LHCN-M2 (cell line): ENCODE measurements at places on chromosomes 12 and 14.

DNA sequence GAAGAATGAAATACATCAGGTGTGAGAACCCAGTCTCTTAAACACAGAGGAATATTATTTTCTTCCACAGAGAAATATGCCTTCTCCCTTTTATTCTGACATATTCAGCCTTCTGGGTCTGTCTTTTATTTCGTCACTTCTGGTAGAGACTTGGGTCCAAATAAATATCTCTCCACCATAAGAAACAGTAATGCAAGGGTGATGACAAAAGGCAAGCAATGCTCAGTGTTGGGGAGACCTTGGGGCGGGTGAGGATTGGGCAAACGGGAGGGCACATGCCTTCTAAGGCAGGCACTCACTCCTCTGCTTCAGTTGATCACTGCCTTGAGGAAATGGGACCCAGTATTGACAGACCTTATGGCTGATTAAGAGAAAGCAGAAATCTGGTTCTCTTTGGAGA is 6.7 kb upstream of the SOCS2 start:
- DNase-seq: no peak

DNA sequence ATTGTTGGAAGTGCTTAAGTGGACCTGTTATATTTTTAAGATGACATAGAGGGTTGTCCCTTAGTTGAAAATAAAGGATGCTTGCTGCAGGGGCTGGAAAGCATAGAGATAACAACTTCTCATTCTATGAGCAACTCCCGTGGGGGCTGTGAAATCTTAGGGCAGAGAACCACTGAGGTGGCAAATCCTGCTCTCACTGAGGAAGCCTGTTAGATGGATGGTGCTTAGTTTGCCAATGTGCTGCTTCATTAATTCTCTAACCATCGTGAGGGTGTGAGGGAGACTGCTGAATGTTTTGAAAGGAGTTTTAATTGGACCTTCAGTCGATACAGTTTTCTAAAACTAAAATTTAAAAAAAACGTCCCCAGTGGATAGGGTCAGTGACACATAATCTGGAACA is 46.5 kb downstream of the PTPRO start:
- DNase-seq: no peak

- no peak for DNase-seq
Observed at GRCh38 chr12:72082986-72083820, 144.6 kb downstream of the TPH2 start.

- peak; percentile 48 for DNase-seq
Observed at GRCh38 chr12:58922849-58923248, 2.5 kb upstream of the LRIG3 start.

- peak; percentile 20 for DNase-seq
Observed at GRCh38 chr14:74290415-74290814, 12.3 kb downstream of the ABCD4 start.

DNA sequence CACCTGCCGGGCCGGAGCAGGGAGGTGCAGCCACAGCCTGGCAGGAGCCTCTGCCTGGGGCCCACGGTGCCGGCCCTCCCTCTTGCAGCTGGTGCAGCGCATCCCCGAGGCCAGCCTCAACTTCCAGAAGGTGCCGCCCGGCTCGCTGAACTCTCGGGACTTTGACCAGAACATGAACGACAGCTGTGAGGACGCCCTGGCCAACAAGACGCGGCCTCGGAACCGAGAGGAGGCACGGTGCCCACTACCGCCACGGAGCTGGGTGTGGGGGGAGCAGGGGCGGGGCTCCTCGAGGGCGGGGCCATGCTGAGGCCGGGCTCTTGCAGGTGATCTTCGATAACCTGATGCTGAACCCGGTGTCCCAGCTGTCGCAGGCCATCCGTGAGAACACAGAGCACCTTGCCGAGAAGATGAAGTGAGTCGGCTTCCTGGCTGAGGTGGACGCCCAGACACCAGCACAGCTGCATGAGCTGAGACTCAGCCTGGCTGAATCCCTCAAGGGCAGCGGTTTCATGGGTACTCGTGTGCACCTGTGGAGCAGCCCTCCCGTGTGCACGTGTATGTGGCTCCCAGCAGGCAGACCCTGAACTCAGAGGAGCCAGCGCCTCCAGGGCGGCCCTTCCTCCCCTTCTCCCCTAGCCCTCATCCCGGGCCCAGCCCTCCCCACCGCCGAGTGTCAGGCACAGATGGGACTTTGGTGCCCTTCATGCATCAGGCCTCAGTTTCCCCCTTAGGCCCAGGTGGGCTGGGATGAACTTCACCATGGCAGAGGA is 28.6 kb downstream of the CEP170B start:
- DNase-seq: no peak
